ENCODE measurements at places on chromosomes 6 and 20. TPM values are rescaled to one million over a fixed set of nuclear protein-coding genes. Genes with fewer than 3 reads are reported as not detected.

DNA sequence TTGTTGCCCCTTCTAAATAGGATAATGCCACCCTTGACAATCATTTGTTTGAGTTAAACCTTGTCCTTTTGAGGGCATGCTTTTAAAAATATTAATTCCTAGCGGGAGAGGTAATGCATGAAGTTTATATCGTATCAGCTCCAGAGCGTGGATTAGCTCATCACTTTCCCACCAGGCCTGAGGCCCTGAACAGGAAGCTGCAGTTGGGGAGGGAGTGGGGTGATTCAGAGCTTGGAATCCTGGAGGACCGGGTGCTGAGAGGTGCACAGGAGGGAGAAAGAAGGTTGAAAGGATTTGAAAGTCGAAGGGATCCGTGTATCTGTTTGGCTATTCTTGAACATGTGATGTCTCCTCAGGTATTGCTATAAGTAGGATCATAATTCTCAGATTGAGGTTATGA, 25.0 kb downstream of the ZDHHC14 start:
- DNase-seq: peak; percentile 78

NFATC2 gene
- 2.4 TPM for total RNA-seq

DNA sequence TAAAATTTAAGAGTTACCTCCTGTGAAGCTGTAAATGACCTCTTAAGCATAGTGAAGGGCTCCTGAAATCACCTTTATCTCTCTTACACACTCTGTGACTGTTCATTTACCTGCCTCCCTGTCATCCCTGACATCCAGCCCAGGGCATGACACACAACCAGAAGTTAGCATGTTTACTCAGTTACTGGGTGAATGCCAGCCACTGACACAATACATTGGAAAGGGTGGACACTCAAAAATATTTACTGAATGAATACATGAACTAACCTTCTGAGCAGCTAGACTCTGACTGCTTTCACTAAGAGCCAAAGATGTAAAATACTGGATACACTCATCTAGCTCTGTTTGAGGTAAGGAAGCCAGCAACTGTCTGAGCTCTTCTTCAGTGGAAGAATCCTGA, 25.3 kb downstream of the SERAC1 start:
- peak; percentile 62 for DNase-seq

GRCh38 chr20:51526106-51526470, 16.4 kb downstream of the NFATC2 start:
- DNase-seq: no peak

GRCh38 chr20:23374441-23374840, 12.5 kb downstream of the GZF1 start:
- DNase-seq: peak; percentile 89

- DNase-seq: no peak
Observed at GRCh38 chr6:140079328-140079727, 704.9 kb upstream of the CITED2 start.

GRCh38 chr6:148217921-148218320, 124.7 kb upstream of the SASH1 start:
- DNase-seq: no peak

DNA sequence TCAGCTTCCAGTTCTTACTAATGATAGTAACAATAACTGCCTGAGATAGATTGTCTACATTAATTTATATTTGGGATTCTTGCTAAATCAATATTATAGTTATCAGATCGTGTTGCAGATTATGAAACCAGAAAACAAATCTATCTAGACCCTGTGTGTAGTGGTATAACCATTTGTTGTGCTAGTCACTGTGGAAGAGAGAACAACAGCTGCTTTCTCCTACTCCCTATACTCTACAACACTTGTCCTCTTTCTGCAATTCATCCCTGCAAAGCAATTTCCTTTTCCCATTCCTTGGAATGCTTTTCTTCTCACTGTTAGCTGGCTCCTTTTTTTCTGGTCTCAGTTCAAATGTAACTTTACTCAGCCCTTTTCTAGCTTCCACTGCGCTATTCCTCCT, 8.3 kb downstream of the COX7A2 start:
- DNase-seq: no peak

GRCh38 chr20:5003626-5004025, 2.3 kb upstream of the SLC23A2 start:
- DNase-seq: no peak

CDH22 gene
- under 0.01 TPM for total RNA-seq

CDC25B gene
- 18.3 TPM for total RNA-seq

DNA sequence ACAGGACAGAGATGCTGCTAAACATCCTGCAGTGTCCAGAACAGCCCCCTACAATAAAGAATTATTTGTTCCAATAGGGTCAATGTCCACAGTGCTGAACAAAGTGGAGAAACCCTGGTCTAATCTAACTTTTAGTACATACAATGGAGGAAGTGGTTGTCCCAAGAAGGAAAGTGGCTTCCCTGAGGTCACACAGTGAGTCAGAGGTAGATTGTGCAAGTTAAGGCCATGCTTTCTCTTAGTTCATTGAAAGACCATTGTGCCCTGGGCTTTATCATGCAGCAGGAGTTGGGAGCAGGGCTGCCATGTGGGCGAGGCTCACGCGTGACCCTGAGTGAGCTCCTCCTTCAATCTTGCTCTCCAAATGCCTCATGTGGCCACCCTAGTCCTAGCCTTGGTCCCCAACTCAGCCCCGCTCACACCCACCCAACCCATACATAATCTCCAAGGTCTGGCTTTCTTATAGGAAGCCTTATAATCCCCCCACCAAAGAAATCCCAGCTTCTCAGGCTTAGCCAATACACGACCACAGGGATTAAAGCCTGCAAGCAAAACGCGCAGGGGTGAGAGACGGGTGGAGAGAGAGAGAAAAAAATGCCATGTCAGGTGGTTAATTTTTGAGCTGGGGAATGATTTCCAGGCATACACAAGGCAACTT, 19.9 kb downstream of the SLC13A3 start:
- DNase-seq: no peak

BRD2 gene
- total RNA-seq: 49.8 TPM

GRCh38 chr20:55160037-55160436, 684.6 kb downstream of the DOK5 start:
- DNase-seq: no peak

DNA sequence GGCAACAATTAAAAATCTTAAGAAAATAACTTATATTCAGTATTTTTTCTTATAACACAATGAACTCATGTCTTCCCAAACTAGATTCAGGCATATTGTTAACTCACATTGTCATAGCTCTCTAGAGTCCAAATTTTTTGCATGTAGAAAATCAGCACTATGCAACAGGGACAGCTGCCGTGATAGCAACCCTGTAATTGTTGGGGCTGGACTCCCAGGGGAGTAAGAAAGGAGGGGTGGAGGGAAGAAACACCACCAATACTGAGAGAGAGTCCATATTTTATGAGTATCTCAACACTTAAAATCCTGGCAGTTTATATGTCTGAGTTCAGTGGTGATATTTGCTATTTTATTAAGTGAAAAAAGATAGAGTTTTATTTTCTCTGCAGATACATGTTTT, 89.6 kb upstream of the HS3ST5 start:
- DNase-seq: no peak

METTL24 gene
- not detected for total RNA-seq

SNAP25 gene
- 0.22 TPM for total RNA-seq

- DNase-seq: no peak
Observed at GRCh38 chr6:16425881-16426615, 187.7 kb downstream of the GMPR start.

GRCh38 chr20:52124821-52125220, 66.8 kb downstream of the ZFP64 start:
- no peak for DNase-seq

DNA sequence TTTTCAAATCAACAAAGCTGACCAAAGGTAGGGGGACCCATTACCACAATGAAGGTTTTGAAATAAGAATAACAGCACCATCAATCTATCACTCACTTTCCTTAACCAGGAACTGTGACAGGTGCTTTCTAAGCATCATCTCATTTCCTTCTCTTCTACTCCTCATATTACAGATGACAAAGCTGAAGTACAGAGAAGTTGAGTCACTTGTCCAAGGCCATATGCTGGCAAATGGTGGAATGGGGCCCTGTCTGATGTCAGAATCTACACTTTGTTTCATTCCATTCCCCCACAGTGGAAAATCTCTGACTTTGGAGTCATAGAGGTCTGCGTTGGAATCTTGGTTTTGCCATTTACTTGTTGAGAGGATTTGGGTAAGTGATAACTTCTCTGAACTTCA, 222.5 kb upstream of the LRFN2 start:
- DNase-seq: no peak

GRCh38 chr20:10637563-10637962, 36.2 kb downstream of the JAG1 start:
- no peak for DNase-seq

LPA gene
- not detected for total RNA-seq

DNA sequence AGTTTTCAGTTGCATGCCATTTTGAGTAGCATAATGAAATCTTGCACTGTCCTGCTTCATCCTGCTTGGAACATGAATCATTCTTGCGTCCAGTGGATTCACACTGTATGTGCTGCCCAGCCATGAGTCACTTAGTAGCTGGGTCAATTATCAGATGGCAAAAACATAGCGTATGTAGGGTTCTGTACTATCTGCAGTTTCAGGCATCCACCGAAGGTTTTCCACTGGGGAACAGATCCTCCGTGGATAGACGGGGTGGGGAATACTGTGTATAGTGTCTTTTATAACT, 61.4 kb downstream of the IL22RA2 start:
- peak; percentile 28 for DNase-seq

PXDC1 gene
- total RNA-seq: 103 TPM

COL21A1 gene
- total RNA-seq: 0.44 TPM

DNA sequence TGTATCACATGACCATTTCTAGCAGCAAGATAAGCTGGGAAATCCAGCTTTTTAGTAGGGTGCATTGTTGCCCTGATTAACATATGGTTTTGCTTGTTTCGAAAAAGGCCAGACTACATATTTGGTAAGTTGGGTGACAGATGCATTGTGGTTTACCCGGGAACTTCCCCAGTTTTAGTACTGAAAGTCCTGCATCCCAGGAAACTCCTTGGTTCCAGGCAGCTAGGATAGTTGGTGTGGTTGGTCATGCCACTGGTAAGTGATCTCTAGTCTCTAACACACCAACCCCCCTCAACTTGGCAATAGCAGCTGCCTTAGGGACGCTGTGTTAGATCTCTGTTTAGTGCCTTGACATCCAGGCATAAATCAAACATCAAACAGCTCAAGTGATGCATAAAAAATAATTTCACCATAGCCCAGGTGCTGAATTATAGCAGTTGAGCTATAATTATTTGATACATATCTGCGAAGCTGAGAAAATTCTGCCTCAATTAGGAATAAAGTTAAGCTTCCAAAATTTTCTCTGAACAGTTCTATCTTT, 216.5 kb downstream of the TFAP2C start:
- DNase-seq: no peak

RIPPLY2 gene
- total RNA-seq: 0.40 TPM

RSPO3 gene
- total RNA-seq: not detected

- DNase-seq: no peak
Observed at GRCh38 chr6:27785294-27785693, 126.9 kb downstream of the OR2B2 start.

- DNase-seq: no peak
Observed at GRCh38 chr20:12434672-12435071, 517.0 kb downstream of the BTBD3 start.

GRCh38 chr20:20737158-20737557, 24.7 kb upstream of the RALGAPA2 start:
- DNase-seq: no peak

GRCh38 chr20:25279403-25279802, 31.5 kb downstream of the PYGB start:
- DNase-seq: no peak

DNA sequence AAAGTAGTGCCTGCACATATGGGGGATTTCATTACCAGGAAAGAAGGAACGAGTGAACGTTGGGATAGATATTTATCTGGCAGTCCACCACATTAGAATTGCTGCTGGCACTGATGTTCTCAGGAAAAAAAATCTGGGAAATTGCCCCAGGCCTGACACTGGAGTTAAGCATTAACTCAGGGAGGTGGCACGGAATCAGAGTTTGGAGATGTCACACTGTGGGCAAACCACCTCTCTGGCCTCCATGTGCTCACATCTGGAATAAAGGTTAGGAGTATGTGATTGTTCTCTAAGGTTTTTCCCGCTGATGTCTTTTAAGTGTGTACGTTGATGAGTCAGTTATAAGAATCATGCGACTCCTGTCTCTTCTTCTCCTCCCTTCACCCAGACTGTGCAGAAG, 7.9 kb downstream of the TGM3 start:
- no peak for DNase-seq

- DNase-seq: no peak
Observed at GRCh38 chr6:143139239-143139784, 78.6 kb downstream of the AIG1 start.

GRCh38 chr6:16064671-16065072, 64.2 kb upstream of the MYLIP start:
- no peak for DNase-seq

DNA sequence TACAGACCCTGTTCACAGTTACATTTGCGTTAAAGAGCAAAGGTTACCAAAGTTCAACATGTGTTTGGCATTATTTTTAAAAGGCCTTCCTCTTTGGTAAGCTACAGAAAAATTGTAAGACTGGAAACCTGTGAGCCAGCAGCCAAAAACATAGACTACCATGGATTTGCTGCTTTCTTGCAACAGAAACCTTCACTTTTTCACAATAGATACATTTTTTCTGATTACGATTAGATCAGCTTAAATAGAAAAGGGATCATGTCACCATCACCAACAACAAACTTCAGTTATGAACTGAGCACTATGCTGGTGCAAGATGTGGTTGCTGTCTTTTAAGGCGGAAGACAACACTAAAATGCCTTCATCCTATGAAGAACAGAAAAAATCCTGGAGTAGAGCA, 112.3 kb upstream of the MARCKS start:
- no peak for DNase-seq

HTR1E gene
- total RNA-seq: not detected

PLCB4 gene
- 2.2 TPM for total RNA-seq

DNA sequence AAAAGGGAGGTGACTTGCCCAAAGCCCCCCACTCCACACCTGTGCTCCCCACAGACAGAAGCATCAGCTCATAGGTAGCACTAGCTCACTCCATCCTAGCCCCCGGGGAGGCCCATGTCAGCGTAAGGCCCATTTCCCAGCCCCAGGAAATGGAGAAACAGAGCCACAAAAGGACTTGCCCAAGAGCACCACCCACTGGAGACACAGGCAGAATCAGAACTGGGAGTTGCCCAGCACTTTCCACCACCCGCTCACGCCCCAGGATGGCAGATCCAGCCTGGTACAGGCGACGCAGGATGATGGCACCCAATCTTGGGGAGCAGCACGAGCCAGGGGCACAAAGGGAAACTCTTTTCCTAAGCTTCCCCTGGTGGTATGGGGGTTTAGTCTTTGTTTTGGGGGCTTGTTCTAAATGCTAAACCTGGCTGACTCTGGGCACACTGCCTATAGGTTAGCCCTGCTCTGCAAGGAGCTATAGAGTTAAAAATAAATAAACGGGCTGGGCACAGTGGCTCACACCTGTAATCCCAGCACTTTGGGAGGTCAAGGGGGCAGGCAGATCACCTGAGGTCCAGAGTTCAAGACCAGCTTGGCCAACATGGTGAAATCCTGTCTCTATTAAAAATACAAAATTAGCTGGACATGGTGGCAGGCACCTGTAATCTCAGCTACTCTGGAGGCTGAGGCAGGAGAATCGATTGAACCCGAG, 11.8 kb downstream of the C20orf203 start:
- DNase-seq: no peak

- DNase-seq: no peak
Observed at GRCh38 chr20:31555203-31555775, 41.0 kb downstream of the HM13 start.

TNXB gene
- 4.2 TPM for total RNA-seq

KLHDC3 gene
- 104 TPM for total RNA-seq

TFAP2C gene
- not detected for total RNA-seq

Data from lung microvascular endothelial cell (primary cell).